ENCODE measurements at places on chromosomes 12 and 14.

GRCh38 chr12:106192659-106193393 is 54.1 kb upstream of the NUAK1 start:
- no peak for DNase-seq

DNA sequence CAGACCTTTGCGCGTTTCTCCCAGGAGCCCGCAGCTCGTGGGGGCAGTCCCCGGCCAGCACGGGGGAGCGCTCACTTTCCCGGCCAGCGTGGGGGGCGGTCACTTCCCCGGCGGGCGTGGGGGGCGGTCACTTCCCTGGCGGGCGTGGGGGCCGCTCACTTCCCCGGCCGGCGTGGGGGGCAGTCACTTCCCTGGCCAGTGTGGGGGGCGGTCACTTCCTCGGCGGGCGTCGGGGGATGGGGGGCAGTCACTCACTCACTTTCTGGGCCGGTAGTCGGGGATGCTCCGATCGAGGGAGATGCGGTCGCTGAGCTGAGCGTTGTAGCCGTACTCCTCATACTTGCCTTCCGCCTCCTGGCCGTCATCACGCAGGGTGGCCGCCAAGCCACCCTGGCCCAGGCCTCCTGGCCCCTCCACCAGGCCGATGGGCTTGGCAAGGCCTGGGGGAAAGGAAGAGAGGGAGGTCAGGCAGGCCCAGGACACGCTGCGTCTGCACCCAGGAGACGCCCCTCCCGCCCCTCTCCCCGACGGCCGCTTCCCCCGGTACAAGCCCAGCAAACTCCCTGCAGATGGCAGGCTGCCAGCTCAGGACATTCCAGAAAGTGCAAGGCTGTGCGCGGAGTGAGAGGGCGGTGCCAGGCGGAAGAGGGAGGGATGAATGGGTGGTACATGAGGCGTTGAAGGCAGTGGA is 43.3 kb downstream of the GALNT9 start:
- DNase-seq = no peak

DNA sequence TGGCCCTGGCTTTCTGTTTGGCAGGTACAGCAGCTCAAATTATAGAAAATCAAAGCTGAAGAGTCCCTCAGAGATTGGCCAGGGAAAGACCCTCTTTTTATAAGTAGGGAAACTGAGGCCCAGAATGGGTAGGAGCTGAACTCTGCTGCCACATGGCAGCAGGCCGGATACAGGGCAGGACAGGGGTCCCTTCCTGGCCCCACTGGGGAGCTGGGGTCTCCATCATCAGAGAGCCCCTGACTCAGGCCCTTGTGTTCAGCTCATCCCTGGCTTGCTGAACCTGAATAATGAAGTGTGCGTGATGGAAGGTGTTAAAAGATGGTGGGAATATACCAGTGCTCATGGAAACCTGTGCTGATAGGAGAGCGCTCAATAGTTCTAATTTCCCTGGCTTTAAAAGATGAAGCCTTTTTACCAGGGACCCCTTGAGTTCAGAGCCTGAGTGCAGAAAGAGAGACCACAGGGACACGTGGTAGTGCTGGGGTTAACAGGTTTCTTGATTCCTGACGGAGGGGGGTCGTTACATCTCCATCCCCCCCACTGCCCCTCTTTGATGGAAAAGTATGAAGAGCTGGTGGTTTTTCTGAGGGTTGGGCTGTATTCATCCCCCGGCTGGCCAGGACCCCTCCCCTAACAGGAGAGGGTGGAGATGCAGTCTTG is 4.4 kb downstream of the DLK1 start:
- no peak for DNase-seq

DNA sequence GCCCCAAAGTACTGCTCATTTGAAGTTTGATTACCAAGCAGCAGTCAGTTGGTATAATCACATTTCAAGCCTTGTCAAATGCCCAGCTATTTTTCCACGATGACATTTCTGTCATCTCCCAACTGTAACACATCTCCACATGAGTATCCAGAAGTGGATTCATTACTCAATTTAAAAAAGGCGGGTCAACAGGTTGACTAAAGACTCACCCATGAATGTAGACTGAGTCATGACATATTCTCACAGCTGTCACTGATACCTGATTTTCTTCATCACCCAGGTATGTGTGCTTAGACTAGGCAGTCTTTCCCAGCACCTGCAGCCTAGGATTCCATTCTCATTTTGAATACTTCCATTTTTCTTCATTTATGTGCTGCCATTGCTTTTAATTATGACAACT is 75.1 kb upstream of the DBX2 start:
- DNase-seq = no peak

GRCh38 chr12:132469423-132469822 is 20.5 kb upstream of the FBRSL1 start:
- DNase-seq = no peak

GRCh38 chr12:132367071-132367851 is 37.9 kb upstream of the GALNT9 start:
- DNase-seq = no peak

DNA sequence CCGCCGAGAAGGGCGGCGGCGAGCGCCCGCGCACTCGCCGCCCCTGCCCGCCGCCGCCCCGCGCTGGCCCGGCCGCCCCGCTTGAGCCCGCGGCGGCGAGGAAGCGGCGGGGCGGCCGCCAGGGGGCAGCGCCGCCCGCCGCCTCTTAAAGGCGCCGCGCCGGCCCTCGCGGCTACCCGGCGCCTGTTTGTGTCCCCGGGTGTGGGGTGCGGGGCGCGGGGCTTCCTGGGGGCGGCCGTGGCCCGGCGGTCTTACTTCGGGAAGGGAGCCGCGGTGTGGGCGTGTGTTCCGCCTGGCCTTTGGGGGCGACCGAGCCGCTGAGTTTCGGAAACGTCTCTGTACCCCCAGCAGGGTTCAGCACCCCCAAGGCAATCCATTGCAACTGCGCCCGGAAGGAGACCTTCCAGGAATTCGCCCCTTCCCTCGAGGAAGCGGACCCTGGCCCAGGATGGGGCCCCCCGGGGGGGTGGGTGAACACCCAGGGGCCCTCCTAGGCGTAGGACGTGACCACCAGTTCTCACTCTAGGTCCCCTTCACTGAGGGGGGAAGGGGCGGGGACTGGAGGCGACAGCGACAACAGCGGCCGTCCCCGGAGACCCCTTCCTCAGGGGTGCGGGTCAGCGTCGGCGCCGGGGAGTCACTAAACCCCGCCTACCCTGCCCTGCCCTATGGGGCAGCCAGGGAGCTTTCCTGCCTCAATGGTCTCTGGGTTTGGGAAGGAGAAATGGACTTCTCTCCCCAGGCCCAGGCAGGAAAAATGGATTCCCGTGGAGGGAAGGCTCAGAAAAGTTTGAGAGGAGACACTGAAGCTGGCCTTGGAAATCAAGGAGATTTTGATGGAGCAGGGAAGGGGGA is at the start of gene ITPK1:
Gene ITPK1, minus strand, starts transcription at position 105 of the 855 bp plus-strand sequence. CDS start 762 bp downstream, outside the sequence.
- peak; percentile 60 for DNase-seq

DNA sequence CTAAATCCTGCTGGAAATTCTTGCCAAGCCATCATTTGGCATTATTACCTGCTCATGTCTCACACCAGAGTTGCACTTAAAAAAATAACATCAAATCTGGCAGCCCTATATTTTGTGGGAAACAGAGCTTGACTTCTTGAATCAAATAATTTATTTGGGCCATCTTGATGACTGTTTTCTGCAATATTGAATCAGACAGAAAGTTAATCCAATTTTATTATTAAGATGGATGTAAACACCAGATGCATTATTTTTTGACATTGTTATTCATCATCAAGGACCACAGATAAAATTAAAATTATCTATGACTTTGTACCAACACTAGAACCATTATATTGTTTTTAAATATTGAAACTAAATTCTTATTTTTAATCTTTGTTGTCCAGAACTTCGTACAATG is 132.9 kb downstream of the PTPRR start:
- DNase-seq = no peak

DNA sequence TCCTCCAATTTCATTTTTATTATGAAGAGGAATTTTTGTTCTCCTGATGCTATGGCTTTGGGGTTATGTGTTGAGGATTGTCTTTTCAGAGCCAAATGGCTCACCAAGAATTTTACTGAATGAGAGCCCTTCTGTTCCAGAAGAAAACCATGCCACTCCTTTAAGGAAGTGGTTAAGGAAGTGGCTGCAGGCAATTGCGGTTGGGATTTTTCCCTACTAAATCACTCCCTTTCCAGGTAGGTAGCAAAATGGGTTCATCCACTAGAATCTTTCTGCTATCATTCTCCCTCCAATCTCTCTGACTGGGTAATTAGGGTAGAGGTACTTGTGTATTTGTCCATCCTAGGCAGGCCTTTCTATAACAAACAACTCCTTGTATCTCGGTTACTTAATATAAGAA is 163.1 kb downstream of the TTC8 start:
- DNase-seq = no peak

DNA sequence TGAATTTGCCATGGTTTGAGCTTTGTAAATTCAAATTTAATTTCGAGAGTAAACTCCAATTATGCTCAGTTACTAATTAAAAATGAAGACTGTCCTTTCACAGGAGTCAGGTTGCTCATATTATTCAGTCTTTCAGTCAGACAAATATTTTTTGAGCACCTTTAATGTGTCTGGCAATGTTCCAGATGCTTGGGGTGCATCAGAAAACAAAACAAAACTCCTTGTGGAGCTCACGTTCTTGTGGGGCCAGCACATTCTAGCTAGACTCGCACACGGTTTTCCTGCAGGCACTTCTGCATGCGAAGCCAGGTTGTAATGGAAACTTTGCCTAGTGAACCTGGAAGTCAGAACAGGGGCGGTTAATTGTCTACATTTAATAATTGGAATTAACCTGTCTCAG is 64.0 kb upstream of the ATF1 start:
- DNase-seq = no peak

DNA sequence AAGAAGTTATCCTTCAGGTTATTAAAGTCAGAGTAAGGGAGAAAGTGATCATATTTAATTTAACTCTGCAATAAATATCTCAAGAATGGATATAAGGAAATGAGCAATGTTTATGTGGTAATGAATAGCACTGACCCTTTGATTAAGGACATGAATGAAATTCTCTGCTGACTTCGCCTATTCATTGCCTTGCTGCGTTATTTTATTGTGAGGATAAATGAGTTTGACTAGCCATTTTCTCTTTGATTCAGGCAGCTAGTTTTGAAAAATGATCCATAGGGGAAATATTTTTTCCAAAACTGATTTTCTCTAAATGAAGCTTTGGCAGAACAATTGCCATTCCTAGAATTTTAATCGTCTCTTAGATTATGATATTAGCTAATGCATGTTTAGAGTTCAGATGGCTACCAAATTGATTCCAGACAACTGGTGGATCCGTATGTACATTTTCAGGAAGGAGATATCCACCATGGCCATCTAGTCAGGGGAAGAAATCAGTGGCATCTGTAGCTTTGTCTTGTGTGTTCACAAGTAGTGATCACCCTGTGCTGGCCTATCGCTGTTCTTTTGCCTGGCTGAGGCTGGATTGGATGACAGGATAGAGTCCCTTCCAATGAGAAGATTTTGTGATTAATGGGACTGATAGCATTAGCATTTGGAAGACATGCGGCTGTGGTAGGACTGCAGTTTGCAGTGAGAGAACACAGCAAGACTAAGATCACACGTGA is 302.3 kb upstream of the RGS6 start:
- no peak for DNase-seq

GRCh38 chr12:19484738-19485137 is 45.4 kb downstream of the AEBP2 start:
- DNase-seq = peak; percentile 49

GRCh38 chr12:121793440-121793837 is at the start of gene RHOF:
RHOF (minus strand) TSS chr12:121793688; CDS start chr12:121793633, 55 bp downstream.
- no peak for DNase-seq

GRCh38 chr14:23694085-23694948 is 58.2 kb downstream of the DHRS2 start:
- DNase-seq = no peak

- no peak for DNase-seq
These were observed 402.1 kb downstream of the ZFP36L1 start for GRCh38 chr14:68390741-68391140.

DNA sequence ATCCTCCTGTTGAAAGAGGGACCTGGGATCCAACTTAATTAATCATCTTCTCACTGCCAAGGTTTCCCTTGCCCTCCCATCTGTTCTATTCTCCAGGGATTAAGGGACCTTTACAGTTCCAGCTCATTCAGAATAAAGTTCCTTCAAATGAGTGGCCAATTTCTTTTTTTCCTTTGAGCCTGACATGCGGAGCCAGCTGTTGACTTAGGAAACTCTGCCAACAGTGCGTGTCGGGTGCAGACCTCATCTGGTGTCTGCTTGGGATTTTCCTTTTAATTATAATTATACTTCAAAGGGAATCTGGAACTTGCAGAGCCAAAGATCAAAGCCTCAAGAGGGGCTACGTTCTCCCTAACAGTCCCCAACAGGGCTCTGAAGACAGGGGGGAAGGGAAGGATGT is 64.8 kb downstream of the CCDC60 start:
- no peak for DNase-seq

DNA sequence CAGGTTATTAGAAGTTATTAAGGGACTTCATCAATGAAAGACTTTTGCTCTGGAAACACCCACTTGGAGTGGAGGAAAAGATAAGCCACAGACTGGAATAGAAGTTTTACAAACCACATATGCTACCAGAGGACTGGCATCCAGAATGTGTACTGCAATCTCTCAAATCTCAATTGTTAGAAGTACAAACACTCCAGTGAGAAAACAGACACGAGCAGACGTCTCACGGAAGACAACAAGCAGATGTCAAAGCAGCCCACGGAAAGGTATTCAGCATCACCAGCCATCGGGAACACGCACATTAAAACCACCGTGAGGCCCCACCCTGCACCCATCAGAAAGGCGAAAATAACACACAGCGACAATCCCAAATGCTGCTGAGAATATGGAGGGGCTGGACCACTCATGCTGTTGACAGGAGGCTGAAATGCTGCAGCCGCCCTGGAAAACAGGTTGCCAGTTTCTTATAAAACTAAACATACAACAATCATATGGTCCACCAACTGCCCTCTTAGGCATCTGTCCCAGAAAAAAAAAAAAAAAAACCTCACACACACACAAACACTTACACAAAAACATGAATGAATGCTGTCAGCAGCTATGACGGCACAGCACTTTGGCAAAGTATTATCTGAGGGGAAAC is 131.9 kb upstream of the SFSWAP start:
- no peak for DNase-seq

DNA sequence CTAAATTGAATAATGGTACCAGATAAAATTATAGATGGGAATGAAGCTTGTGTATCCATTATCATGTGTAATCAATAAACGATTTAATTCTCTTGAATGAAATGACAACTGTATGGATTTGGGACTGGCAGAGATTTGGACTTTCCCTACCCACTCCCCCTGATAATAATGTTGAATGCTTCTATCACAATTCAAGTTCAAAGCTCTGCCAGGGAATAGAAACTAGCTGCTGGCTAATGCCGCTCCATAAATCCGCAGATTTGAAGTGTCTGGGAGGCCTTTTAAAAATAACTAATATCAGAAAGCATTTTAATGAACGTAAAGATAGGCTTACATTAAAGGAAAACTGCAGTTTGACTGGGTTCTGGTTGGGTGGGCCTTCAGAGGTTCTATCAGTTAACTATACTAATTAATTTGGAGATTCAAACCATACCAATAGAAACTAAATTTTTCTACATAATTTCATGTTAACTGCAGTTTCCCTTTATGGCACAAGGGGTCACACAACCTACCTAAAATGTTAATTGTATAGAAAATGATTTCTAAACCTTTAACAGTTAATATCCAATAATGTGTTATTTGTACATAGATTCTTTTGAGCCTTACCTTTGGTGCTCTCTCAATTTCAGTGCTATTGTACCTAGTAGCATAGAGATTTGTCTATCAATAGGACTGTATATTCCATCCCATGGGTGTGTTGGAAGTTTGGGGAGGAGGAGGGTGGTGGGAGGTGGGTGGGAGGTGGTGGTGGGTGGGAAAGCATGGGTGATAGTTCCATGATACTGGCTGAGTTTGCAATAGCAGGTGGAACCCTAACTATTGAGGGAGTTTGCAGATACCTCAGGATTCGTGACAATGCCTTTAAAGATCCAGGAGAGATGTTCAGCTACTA is 4.9 kb downstream of the HNRNPA1 start:
- DNase-seq = no peak

- no peak for DNase-seq
These were observed 11.5 kb downstream of the DUSP16 start for GRCh38 chr12:12551115-12551514.
